ENCODE measurements at places on chromosomes 11 and 22. TPM values are rescaled to one million over a fixed set of nuclear protein-coding genes. Genes with fewer than 3 reads are reported as not detected.

DNA sequence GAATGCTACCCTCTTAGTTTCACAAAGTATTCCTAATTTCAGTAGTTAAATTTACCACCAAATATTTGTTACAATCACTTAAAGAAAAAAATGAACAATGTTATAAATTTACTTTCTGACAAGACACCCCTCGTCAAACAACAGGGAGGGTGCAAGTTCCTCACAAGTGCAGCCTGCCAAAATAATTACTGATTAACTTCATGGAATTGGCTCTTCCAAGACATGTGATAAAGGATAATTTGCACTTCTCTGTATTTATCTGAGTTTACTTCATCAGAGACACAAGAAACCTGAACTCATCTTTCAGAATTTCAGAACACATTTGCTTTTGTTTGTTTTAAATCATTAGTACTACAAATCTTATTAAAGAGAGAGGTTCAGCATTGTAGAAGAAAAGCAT, 66.5 kb downstream of the LARGE2 start:
- no peaks in the 10 kb centered on the region for H3K27me3 ChIP-seq
- H3K4me1 ChIP-seq, result no peaks in the 10 kb centered on the region
- no peak overlapping the region for H3K4me3 ChIP-seq
- H3K36me3 ChIP-seq, result no peaks in the 10 kb centered on the region
- no peak for DNase-seq

DNA sequence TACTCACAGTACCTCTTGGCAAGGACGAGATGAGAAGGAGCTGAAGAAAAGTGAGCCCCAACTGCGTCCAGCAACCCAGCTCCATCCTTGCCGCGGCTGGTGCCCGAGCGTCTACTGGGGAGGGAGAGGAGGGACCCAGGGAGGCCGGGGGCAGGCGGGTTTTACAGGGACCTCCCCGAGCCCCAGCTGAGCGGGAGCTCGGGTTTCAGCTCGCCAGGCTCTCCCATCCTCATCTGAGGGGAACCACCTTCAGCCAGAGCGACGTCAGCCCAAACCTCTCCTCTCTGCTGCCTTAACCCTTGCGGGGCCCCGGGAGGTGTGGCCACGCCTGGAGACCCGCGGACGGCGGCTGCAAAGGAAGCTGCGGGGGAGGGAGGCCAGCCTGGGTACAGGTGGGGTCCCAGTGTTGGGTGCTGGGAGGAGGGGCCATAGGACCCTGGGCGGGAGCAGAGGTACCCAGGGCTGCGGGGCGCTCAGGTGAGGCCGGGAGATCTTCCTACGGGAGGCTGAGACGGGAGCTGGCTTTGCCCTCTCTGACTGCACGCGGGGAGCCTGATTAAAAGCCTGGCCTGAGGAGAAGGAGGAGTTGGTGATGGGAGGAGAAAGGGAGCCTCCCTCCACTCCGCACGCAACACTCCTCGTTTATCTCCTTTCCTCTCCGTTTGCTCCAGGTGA, at the start of gene PAMR1:
TSS of gene PAMR1 (minus strand) at position 116 of the 675 bp plus-strand sequence. CDS start at position 85, 31 bp downstream.
- H3K27ac ChIP-seq, result no peak within 1 kb of the TSS
- H3K4me3 ChIP-seq, result no peak within 1 kb of the TSS
- H3K27me3 ChIP-seq, result peaks cover 6% of the 10 kb centered on the region
- no peaks in the 10 kb centered on the region for H3K4me1 ChIP-seq

DNA sequence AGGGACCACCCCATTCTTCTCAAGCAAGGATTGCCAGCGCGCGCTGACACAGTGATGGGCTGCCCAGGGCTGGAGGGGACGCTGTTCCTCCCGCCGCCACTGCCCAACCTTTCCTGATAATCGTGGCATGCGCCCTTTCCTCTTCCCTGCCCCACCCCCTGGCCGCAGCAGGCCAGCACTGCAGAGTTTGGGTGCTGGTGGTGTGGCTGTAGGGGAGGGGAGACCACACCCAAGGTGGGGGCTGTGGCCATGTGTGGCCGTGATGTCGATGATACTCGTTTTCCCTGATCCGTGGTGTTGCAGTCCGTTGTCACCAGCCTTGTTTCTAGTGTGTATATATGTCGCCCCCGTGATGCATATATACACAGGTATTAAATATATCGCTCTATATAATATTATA, 22.8 kb upstream of the TEF start:
- peaks cover 50% of the 10 kb centered on the region for H3K36me3 ChIP-seq
- H3K4me1 ChIP-seq, result no peaks in the 10 kb centered on the region
- DNase-seq, result no peak
- no peak overlapping the region for H3K27ac ChIP-seq

DNA sequence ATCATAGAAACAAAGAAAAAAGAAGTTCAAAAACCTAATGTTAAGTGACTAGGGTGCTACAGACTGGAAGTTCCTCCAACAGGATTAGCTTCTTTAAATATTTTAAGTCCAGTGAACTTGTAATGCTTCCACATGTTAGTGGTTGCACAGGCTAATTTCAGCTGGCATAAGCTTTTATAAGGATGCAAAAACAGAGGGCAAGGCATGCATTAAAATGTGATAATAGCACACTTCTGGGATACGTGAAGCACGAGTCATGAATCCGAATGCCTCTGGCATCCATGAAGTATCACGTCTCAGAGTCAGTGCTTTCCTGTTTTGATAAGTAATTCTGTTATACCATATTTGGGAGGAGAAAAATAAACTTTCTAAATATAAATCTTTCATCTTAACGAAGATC, 106.8 kb downstream of the DCDC1 start:
- DNase-seq, result no peak
- H3K4me3 ChIP-seq, result no peak overlapping the region
- H3K27me3 ChIP-seq, result no peaks in the 10 kb centered on the region
- no peaks in the 10 kb centered on the region for H3K36me3 ChIP-seq

DNA sequence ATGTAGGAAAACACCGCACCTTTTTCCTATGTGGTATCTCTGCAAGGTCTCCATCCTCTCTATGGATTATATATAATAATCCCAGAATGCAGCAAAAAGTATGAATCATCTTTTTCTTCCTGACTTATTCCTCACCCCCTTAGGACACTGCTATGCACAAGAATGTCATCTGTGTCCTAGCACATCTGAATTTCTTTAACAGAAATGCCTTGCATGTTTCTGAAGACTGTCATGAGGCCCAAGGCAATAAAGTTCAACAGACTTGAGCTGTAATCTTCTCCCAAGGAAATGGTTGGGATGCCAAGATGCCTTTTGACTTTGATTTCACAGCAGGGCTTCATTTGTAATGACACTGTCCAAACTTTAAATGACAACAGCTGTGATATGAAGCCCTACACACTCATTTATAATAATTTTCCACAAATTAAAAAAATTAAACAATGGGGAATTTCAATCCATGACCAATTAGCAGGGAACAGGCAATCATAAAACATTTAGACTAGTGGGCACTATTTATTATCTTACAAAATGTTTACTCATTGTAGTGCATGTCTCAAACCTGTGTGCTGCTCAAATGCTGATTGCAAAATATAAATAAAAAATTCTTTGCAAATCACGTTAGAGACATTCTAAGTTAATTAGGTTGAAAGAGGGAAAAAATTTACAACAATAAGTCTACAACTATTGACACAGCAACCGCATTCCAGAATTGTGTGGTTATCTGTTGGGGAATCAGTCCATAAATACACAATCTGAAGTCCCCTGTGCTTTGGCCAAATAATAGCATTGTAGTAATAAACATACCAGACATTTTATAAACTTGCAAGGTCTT, 242.3 kb downstream of the SWAP70 start:
- no peak for DNase-seq
- no peak overlapping the region for H3K27ac ChIP-seq
- no peaks in the 10 kb centered on the region for H3K4me1 ChIP-seq
- H3K4me3 ChIP-seq, result no peak overlapping the region
- no peaks in the 10 kb centered on the region for H3K36me3 ChIP-seq

- no peaks in the 10 kb centered on the region for H3K4me1 ChIP-seq
- no peak overlapping the region for H3K4me3 ChIP-seq
- H3K27me3 ChIP-seq, result no peaks in the 10 kb centered on the region
- no peak for DNase-seq
Measured at GRCh38 chr11:8192896-8193209, 24.0 kb upstream of the RIC3 start.

DNA sequence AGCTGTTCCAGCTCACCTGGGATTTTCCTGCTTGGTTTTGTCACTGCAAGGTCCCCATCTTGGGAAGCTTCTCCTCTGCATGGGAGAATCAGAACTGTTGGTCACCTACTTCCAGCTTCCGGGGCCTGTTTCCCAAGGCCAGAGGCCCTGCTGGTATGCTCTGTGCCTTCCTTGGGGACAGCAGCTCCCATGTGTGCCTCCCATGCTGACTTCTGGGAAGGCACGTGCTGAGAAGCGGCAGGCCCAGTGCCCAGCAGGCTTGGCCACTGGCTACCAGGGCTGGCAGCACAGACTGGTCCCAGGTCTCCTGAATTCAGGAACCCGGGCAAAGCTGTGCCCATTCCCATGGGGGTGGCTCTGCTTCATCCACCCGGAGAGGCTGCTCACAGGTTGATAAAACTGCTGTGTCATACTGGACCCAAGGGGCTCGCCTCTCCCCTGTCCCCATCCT, 33.8 kb downstream of the MYEOV start:
- H3K4me3 ChIP-seq, result no peak overlapping the region
- H3K27me3 ChIP-seq, result no peaks in the 10 kb centered on the region
- H3K36me3 ChIP-seq, result no peaks in the 10 kb centered on the region
- DNase-seq, result no peak

DNA sequence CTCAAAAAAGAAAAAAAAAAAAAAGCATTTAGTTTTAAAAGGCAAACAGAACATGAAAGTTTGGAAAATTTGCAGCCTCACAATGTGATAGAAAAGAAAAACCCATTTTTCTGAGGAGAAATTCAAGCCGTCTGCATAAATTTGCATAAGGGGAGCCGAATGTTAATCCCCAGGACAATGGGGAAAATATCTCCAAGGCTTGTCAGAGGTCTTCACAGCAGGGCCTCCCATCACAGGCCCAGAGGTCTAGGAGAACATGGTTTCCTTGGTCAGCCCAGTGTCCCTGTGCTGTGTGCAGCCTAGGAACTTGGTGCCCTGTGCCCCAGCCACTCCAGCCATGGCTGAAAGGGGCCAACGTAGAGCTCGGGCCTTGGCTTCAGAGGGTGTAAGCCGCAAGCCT, 109.1 kb downstream of the TRIM44 start:
- no peak overlapping the region for H3K27ac ChIP-seq
- H3K4me3 ChIP-seq, result no peak overlapping the region
- no peaks in the 10 kb centered on the region for H3K4me1 ChIP-seq
- H3K27me3 ChIP-seq, result no peaks in the 10 kb centered on the region
- H3K36me3 ChIP-seq, result no peaks in the 10 kb centered on the region

- H3K27me3 ChIP-seq, result no peaks in the 10 kb centered on the region
- H3K4me1 ChIP-seq, result peaks cover 11% of the 10 kb centered on the region
- H3K36me3 ChIP-seq, result peaks cover 100% of the 10 kb centered on the region
- no peak overlapping the region for H3K4me3 ChIP-seq
- no peak for DNase-seq
- peak overlapping the region; percentile 19 for H3K27ac ChIP-seq
Measured at GRCh38 chr22:36323182-36323854, 64.4 kb downstream of the MYH9 start.

- no peak for DNase-seq
- H3K27me3 ChIP-seq, result no peaks in the 10 kb centered on the region
- peaks cover 20% of the 10 kb centered on the region for H3K4me1 ChIP-seq
- no peak overlapping the region for H3K27ac ChIP-seq
Measured at GRCh38 chr11:14323118-14323676, 35.8 kb downstream of the RRAS2 start.

- no peak for DNase-seq
- peaks cover 13% of the 10 kb centered on the region for H3K27me3 ChIP-seq
- H3K4me3 ChIP-seq, result peak overlapping the region; percentile 73
- H3K27ac ChIP-seq, result no peak overlapping the region
- H3K4me1 ChIP-seq, result peaks cover 13% of the 10 kb centered on the region
Measured at GRCh38 chr11:128687321-128687720, 6.6 kb upstream of the FLI1 start.

DNA sequence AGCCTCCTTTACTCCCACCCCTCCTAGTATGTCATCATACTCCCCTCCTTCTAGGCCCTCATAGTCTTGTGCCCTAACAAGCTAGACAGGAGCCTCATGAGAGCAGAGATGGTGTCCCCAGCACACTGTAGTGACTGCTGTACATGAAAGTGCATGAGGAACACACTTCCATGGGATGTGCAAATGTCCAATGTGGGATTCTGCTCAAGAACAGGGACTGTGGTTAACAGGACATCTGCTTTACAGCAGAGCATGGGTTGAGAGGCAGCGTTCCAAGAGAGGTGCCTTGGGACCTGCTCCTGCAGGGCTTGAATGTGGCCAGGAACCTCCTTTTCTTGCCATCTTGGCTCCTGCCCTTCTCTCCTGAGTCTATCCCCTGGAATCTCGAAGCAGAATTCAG, 45.3 kb downstream of the HIRA start:
- no peaks in the 10 kb centered on the region for H3K27me3 ChIP-seq
- H3K27ac ChIP-seq, result no peak overlapping the region
- no peaks in the 10 kb centered on the region for H3K4me1 ChIP-seq
- peaks cover 44% of the 10 kb centered on the region for H3K36me3 ChIP-seq
- DNase-seq, result no peak

GRCh38 chr11:84714316-84714780, 912.8 kb downstream of the DLG2 start:
- no peak overlapping the region for H3K4me3 ChIP-seq
- H3K4me1 ChIP-seq, result no peaks in the 10 kb centered on the region
- H3K27ac ChIP-seq, result no peak overlapping the region
- no peak for DNase-seq

GRCh38 chr11:66846671-66847091, 3.4 kb downstream of the RCE1 start:
- H3K36me3 ChIP-seq, result no peaks in the 10 kb centered on the region
- no peak overlapping the region for H3K27ac ChIP-seq
- H3K4me1 ChIP-seq, result peaks cover 22% of the 10 kb centered on the region
- no peak for DNase-seq
- no peaks in the 10 kb centered on the region for H3K27me3 ChIP-seq

DNA sequence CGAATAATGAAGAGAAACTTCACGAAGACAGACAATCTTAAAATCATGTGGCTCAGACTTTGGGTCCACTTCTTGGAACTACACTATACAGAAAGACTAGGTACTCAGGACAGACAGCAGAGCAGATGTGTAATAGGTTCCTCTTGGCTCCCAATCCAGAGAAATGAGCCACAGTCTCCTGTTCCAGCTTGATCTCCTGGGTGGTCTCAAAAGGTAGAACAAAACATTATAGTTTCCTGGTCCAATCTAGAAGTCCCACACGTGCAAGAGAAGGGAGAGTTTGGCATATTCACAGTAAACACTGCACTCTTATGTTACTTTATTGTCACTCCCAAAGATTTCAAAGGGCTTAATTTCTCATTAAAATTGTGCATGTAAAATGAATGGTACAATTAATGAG, 134.5 kb upstream of the FIBIN start:
- no peak overlapping the region for H3K27ac ChIP-seq
- no peaks in the 10 kb centered on the region for H3K4me1 ChIP-seq
- no peak overlapping the region for H3K4me3 ChIP-seq
- DNase-seq, result no peak
- H3K36me3 ChIP-seq, result no peaks in the 10 kb centered on the region

- DNase-seq, result peak; percentile 52
- no peak overlapping the region for H3K27ac ChIP-seq
- H3K36me3 ChIP-seq, result no peaks in the 10 kb centered on the region
- H3K27me3 ChIP-seq, result no peaks in the 10 kb centered on the region
- no peak overlapping the region for H3K4me3 ChIP-seq
Measured at GRCh38 chr11:1628506-1629325, 859 bp upstream of the KRTAP5-5 start.

The JAML gene
- 118 TPM for total RNA-seq

The SLC22A6 gene
- not detected for total RNA-seq

The CARD18 gene
- not detected for total RNA-seq

The NUDT8 gene
- 3.1 TPM for total RNA-seq

The YPEL1 gene
- 3.6 TPM for total RNA-seq

The P2RX6 gene
- 0.66 TPM for total RNA-seq

The SLC15A3 gene
- 3.4 TPM for total RNA-seq

The AGBL2 gene
- 4.7 TPM for total RNA-seq

The KREMEN1 gene
- total RNA-seq, result not detected

All from naive thymus-derived CD4-positive, alpha-beta T cell (primary cell).